Ascending aorta (tissue), 2 donors: ENCODE measurements at places on chromosomes 3 and 15. TPM values are rescaled to one million over a fixed set of nuclear protein-coding genes. Genes with fewer than 3 reads are reported as not detected.
A peak's percentile ranks its signal among the peaks of the same experiment; 100 is the strongest.

GRCh38 chr3:197750858-197751737 lies 1.4 kb downstream of the FYTTD1 start:
- peak overlapping the region; percentile 74 for H3K4me3 ChIP-seq
- no peaks in the 10 kb centered on the region for H3K27me3 ChIP-seq
- H3K4me1 ChIP-seq: peaks cover 17% of the 10 kb centered on the region
- H3K27ac ChIP-seq: peak overlapping the region; percentile 100

DNA sequence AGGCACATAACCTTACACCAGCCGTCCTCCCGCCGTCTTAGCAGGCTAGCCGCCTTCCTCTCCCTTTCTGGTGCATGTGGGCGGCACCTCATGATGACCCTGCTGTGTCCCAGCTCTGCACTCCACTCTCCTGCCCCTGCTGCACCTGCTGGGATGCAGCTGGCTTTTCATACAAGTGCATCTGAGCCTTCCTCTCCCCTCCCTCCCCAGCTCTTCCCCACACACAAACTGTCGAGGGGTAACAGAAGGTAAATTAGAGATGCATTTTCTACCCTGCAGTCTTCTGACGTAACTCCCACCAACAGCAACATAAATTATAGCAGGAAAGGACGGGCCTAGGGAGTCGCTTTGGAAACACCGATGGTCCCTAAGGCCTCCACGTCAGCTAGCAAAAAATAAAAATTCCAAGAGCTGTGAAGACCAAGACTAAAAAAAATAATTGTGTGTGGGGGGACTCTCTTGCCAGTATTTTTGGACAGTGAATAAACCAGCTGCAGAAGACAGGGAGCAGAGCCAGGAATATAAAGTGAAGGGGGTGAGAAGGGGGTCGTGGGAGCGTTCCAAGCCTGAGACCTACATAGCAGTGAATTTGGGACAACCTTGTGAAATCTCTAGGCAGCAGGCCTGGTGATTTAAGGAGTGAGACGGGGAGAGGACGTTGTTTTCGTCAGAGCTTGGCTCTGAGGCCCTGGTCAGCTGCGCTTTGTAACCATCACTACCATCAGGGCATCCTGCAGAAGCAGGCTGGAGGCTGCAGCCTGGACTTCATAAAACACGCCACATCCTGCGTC lies 216.2 kb downstream of the ADAMTS17 start:
- peak; percentile 74 for DNase-seq
- H3K27ac ChIP-seq: peak overlapping the region; percentile 73
- H3K4me1 ChIP-seq: peaks cover 6% of the 10 kb centered on the region
- H3K27me3 ChIP-seq: no peaks in the 10 kb centered on the region
- no peak overlapping the region for H3K4me3 ChIP-seq
- no peaks in the 10 kb centered on the region for H3K36me3 ChIP-seq

DNA sequence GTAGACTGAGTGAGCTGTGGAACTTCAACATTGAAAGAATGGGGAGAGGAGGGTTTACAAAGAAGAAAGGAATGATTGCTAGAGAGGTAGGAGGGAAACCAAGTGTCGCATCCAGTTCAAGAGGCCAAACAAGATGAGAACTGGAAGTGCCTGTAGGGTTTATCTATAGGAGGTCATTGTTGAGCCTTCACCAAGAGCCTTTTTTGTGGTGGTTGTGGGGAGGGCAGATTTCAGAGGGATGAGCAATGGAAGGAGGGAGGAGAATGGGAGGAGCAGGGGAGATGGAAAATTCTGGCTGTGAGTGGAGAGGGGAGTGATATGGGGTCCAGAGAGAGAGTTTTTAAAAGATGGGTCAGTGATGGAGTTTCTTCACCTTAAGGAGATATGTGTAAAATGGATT lies 8.5 kb downstream of the PDIA5 start:
- H3K36me3 ChIP-seq: no peaks in the 10 kb centered on the region
- no peaks in the 10 kb centered on the region for H3K27me3 ChIP-seq
- DNase-seq: no peak

GRCh38 chr3:159185443-159186050 lies 383.7 kb downstream of the MFSD1 start:
- H3K27me3 ChIP-seq: no peaks in the 10 kb centered on the region
- no peaks in the 10 kb centered on the region for H3K36me3 ChIP-seq
- no peak overlapping the region for H3K4me3 ChIP-seq
- H3K27ac ChIP-seq: no peak overlapping the region
- no peaks in the 10 kb centered on the region for H3K4me1 ChIP-seq
- no peak for DNase-seq

DNA sequence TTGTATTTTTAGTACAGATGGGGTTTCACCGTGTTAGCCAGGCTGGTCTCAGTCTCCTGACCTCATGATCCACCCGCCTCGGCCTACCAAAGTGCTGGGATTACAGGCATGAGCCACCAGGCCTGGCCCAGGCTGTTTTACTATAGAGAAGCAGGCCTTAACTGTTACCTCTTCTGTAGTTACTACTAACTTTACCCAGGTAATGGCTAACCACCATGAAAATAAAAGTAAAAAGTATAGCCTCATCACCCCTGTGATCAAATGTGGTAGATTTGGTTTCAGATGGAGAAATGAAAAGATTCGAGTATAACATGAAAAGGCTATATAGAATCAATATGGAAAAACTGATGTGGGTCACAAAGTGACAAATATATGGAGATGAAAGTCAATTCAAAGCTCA lies 210.1 kb downstream of the CD47 start:
- no peaks in the 10 kb centered on the region for H3K27me3 ChIP-seq
- DNase-seq: no peak
- no peaks in the 10 kb centered on the region for H3K4me1 ChIP-seq
- H3K36me3 ChIP-seq: no peaks in the 10 kb centered on the region
- H3K27ac ChIP-seq: peak overlapping the region; percentile 31

NRROS gene
- total RNA-seq: 22.6 TPM

CISH gene
- 6.1 TPM for total RNA-seq

DNA sequence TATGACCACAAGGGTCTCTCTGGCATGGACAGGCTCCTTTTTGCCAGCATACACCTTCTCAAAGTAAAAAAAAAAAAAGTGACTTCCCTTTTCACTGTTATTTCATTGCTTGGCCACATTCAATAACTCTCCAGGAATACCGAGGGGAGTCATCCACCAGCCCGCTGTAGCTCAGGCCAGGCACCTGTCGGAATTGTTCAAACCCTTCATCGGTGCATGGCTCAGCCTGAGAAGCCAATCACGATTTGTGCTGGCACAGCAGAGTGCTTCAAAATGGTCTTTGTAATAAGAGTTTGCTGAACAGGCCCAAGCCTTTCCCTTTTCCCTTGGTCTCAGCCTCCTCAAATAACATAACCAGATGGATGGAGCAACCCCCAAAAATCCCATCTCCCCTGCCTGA lies 145.4 kb downstream of the PDZRN3 start:
- H3K36me3 ChIP-seq: no peaks in the 10 kb centered on the region
- DNase-seq: no peak
- H3K27me3 ChIP-seq: no peaks in the 10 kb centered on the region
- no peak overlapping the region for H3K4me3 ChIP-seq
- H3K4me1 ChIP-seq: peaks cover 6% of the 10 kb centered on the region

DNA sequence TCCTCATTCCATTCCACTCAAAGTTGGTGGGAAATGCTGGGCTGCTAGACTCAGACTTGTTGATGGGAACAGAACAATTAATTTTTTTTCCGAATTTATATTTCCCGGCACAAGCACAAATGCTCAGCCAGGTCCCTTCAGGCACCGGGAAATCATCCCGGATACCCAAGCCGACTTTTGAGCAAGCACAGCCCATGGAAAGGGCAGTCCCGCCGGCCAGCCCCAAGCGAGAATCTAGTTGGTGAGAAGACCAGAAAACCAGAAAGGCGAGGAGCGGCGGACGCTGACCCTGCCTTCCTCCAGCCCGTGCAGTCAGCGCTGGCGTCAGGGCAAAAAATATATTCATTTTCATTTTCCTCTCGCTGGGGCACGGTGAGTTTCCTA lies 763 bp upstream of the ZIC4 start:
- H3K4me1 ChIP-seq: peaks cover 9% of the 10 kb centered on the region
- H3K27me3 ChIP-seq: peaks cover 50% of the 10 kb centered on the region
- H3K27ac ChIP-seq: no peak overlapping the region
- H3K36me3 ChIP-seq: no peaks in the 10 kb centered on the region

DNA sequence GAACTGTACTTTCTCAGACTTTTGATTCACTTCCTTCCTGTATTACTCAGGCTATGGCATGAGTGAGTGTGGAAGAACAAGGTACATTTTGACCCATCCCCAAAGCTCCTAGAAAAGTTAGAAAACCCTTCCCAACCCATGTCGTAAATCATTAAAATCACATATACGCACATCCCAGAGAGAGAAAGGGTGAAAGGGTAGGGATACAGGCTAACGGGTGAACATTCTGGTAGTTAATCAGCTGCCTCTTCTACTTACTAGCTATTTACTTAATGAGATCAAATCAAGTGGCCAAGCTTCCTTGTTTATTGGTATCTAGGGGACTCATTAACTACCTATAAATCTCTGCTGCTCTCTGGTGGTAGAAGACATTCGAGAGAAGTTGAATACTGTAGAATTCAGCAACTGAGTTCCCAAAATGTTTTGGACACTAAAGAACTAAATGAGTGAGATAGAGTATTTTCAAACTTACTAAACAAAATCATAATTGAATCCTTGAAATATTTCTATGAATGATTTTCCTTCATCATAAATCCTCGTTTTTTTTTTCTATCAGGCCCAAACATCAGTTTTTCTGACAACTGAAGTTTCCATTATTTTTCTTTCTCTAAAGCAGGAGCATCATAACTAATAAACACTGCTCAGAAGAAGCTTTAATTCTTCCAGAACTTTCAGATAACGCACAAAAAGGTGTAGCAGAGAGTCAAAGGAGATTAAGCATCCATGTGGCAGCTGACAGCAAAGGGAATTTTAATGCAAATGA lies 124.2 kb downstream of the IMPG2 start:
- H3K36me3 ChIP-seq: no peaks in the 10 kb centered on the region
- H3K4me3 ChIP-seq: no peak overlapping the region
- no peak for DNase-seq

- H3K27ac ChIP-seq: no peak overlapping the region
- H3K4me1 ChIP-seq: peaks cover 4% of the 10 kb centered on the region
- no peaks in the 10 kb centered on the region for H3K27me3 ChIP-seq
- H3K36me3 ChIP-seq: no peaks in the 10 kb centered on the region
- peak overlapping the region; percentile 61 for H3K4me3 ChIP-seq
These were observed 4.4 kb upstream of the SYNM start for GRCh38 chr15:99100245-99101173.

GRCh38 chr3:169600732-169601131 lies 62.8 kb downstream of the MECOM start:
- no peaks in the 10 kb centered on the region for H3K36me3 ChIP-seq
- H3K27ac ChIP-seq: peak overlapping the region; percentile 50
- H3K4me3 ChIP-seq: no peak overlapping the region
- no peaks in the 10 kb centered on the region for H3K27me3 ChIP-seq
- peaks cover 24% of the 10 kb centered on the region for H3K4me1 ChIP-seq
- DNase-seq: no peak

- no peaks in the 10 kb centered on the region for H3K27me3 ChIP-seq
- no peak for DNase-seq
- H3K36me3 ChIP-seq: no peaks in the 10 kb centered on the region
- H3K4me3 ChIP-seq: no peak overlapping the region
- H3K4me1 ChIP-seq: no peaks in the 10 kb centered on the region
These were observed 266.7 kb downstream of the C3orf38 start for GRCh38 chr3:88416436-88416835.

- no peak for DNase-seq
- no peak overlapping the region for H3K4me3 ChIP-seq
- no peaks in the 10 kb centered on the region for H3K4me1 ChIP-seq
- H3K27ac ChIP-seq: no peak overlapping the region
- no peaks in the 10 kb centered on the region for H3K36me3 ChIP-seq
- H3K27me3 ChIP-seq: no peaks in the 10 kb centered on the region
These were observed 32.1 kb upstream of the RFTN1 start for GRCh38 chr3:16545413-16546185.

DNA sequence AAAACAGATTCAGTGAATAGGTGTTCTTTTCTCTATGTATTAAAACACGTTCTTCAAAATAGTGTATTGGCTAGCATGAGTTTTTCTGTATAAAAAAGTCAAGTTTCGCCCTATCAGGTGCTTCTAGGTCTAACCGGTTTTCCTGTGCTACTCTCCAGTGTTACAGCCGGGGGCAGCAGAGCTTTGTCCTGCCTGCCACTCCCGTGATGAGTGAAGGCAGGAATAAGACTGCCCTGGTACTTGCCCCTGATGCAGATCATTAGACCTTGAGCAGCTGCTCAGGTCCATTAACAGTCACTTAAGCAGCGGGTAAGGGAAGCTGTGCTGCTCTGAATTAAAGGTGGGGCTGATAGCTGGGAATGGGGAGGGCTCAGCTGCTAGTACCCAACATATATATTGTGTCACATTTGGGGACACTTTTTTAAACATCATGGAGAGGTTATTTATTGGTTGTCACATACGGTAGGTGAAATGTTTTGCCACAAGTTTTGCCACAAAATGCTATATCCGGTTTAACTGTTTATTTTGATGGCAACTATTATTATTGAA lies 1.3 kb upstream of the UNC13C start:
- H3K4me3 ChIP-seq: peak overlapping the region; percentile 65
- no peak for DNase-seq
- no peaks in the 10 kb centered on the region for H3K4me1 ChIP-seq
- H3K27ac ChIP-seq: peak overlapping the region; percentile 69
- no peaks in the 10 kb centered on the region for H3K27me3 ChIP-seq

GRCh38 chr15:23645371-23646164 lies 2.1 kb downstream of the MAGEL2 start:
- H3K4me1 ChIP-seq: no peaks in the 10 kb centered on the region
- no peak overlapping the region for H3K4me3 ChIP-seq
- no peaks in the 10 kb centered on the region for H3K36me3 ChIP-seq
- no peak overlapping the region for H3K27ac ChIP-seq

GRCh38 chr3:139343895-139344856 lies at the start of gene MRPS22:
Gene MRPS22, plus strand, starts transcription at chr3:139344020. Its CDS starts 7 bp downstream, at chr3:139344027.
- H3K4me1 ChIP-seq: no peaks in the 10 kb centered on the region
- peaks cover 14% of the 10 kb centered on the region for H3K36me3 ChIP-seq
- H3K27me3 ChIP-seq: no peaks in the 10 kb centered on the region
- DNase-seq: peak; percentile 43

DNA sequence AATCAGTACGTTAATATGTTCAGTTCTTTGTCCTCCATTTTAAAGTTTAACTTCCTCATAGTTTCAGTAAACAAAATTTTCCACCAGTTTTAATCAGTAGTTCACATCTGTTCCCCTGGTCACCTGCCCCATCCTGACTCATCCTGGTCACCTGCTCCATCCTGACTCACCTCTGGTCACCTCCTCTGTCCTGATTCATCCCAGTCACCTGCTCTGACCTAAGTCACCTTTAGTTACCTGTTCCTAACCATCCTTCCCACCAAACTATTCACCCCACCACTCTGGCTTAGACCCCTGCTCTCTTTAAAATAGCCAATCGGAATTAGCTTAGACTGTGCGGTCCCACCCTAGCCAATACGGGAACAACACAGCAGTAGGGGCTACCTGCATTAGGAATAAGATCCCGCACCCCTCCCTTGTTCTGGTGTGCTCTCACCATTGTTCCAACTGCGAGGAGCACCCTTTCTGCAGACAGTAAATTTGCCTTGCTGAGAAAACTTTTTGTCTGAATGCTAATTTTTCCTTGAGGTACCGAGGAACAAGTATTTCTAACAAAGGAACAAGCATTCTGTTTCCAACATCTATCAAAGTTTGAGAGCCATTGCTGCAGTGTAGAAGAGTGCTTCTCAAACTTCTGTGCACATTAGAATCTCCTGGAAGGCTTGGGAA lies 169.3 kb downstream of the ADAMTS17 start:
- no peak for DNase-seq
- H3K4me3 ChIP-seq: no peak overlapping the region
- no peak overlapping the region for H3K27ac ChIP-seq
- no peaks in the 10 kb centered on the region for H3K27me3 ChIP-seq

KCNAB1 gene
- 15.1 TPM for total RNA-seq

APOD gene
- 236 TPM for total RNA-seq

GRCh38 chr3:174101244-174101643 lies 703.7 kb downstream of the NLGN1 start:
- no peak overlapping the region for H3K27ac ChIP-seq
- H3K27me3 ChIP-seq: no peaks in the 10 kb centered on the region
- no peaks in the 10 kb centered on the region for H3K4me1 ChIP-seq
- DNase-seq: no peak
- no peaks in the 10 kb centered on the region for H3K36me3 ChIP-seq
- H3K4me3 ChIP-seq: no peak overlapping the region

CD86 gene
- not detected for total RNA-seq

UBAP1L gene
- 10.9 TPM for total RNA-seq
